ENCODE measurements at places on chromosomes 3 and 15.

- no peak for DNase-seq
Measured at GRCh38 chr3:82342521-82342920, 581.1 kb upstream of the GBE1 start.

DNA sequence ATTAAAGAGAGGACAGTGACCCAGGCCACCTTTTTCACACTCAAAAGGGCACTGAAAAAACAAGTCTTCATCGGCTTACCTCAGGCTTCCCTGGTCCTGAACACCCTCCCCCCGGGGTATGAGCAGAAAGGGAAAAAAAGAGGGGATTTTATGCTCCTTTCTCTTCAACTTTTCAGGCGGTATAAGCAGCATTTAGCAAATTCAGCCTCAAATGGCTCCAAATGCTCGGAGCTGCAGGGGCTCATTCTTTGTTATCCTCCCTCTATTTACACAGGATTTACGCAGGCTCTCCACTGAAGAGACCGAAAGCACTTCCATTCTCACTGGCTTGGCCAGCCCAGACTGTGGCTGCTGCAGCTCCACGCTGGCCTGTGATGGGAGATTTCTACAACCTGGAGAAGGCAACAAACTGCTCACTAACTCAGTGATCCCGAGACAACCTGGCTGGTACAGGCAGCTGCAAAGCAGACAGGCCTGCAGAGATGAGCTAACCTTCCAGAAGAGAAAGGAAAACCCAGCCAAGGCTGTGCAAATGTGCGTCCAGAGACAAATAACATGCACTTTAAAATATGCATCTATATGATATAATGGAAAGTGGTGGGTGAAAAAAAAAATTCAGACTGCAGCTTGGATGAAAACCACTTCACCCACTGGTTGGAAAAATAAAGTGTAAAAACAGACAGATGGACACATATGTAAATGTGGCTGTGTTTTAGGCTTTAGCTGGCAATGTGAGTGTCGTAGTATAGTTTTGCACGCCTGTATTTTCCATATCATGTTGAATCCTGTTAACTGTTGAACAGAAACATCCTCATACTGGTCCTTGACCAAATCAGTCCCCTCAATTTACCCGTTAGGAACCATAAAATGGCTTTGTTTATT lies 54.2 kb downstream of the MEIS2 start:
- DNase-seq: no peak

DNA sequence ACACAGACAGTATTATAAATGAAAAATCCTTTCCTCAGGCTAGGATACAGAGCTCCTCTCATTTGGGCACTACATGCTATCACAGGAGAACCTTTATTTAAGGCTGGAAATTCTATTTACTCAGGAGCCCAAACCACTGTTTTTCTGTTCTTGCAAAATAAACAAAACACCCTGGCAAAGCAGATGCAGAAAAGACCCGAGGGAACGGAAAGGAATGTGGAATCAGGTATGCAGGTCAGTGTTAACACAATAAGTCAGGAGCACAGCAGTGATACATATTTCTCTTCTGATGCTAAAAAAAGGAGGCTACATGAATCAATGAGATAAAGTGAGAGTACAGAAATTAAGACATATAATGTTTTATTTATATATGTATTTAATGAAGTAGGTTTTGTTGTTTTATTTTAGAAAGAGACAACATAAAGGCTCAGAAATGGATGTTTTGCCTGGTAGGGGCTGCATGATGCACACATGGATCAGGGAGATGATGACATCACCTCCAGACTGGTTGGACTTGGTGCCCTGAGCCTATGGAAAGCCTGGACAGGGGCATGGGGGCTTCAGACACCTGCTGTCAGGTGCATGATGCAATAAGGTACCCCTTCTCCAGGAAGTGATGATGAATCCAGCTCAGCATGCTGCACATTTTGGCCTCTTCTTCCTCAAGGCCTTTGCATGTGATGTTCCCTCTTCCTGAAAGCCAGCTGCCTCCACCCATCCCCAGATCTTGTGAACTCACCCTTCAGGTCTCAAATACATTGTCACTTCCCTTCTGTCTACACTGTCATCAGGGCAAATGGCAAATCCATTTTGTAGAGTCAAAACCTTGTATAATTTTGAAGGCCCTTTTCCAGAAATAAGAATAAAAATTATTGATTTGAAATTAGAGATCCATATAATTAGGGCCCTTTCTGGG lies 19.1 kb upstream of the RBP1 start:
- DNase-seq: no peak

GRCh38 chr3:111717601-111718000 lies 122.5 kb upstream of the ZBED2 start:
- DNase-seq: peak; percentile 67

DNA sequence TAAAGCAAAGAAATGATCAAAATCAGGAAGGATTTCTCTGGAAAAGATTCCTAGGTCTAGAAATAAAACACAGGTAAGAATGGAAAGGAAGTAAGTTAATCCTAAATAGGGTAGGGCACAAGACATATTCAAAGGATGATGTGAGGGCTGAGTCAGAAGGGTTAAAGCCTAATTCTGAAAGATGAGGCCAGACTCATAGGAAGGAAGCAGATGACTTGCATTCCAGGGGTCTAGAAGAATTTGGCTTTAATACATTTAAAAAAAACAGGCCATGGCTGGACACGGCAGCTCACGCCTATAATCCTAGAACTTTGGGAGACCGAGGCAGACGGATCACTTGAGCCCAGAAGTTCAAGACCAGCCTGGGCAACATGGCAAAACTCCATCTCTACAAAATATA lies 3.2 kb downstream of the SSR3 start:
- DNase-seq: no peak

DNA sequence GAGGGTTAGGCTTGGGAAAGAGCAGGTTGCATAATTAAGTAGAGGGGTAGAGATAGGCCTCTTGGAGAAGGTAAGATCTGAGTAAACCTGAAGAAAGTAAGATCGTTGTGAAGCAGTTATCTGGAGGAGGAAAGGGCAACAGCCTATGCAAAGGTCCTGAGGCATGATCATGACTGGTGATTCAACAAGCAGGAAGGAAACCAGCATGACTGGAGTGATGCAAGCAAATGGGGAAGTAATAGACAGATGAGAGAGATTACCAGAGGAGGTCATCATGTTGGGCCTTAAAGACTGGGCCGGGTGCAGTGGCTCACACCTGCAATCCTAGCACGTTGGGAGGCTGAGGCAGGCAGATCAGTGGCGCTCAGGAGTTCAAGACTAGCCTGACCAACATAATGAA lies 360.2 kb downstream of the EPHB1 start:
- no peak for DNase-seq

GRCh38 chr3:90091549-90091948 lies 984.1 kb downstream of the EPHA3 start:
- no peak for DNase-seq

DNA sequence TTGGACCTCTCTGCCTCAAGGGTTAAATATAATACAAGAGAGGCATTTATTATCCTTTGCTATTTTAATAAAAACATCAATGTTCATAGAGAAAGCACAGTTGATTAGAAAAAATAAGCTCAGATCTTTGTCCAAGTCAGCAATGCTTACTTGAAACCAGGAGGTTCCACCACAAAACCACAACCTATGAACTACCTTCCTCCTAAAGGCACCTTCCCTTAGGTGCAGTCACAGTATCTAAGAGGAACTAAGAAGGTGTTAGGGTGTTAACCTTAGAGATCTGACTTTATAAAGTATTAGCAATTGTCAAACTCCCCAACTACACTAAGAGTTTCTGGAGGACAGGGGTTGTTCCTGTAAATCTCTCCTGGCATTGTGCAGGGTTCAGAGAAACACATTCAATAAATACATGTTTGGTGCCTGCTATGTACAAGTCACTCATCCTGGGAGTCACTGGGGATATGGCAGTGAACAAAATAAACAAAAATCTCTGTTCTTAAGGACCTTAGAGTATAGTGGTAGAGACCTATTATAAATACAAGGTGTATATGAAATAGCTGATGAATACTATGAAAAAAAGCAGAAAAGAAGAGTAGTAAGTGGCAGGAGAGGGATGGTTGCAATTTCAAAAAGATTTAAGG lies 208.6 kb downstream of the NFKBIZ start:
- DNase-seq: peak; percentile 26

DNA sequence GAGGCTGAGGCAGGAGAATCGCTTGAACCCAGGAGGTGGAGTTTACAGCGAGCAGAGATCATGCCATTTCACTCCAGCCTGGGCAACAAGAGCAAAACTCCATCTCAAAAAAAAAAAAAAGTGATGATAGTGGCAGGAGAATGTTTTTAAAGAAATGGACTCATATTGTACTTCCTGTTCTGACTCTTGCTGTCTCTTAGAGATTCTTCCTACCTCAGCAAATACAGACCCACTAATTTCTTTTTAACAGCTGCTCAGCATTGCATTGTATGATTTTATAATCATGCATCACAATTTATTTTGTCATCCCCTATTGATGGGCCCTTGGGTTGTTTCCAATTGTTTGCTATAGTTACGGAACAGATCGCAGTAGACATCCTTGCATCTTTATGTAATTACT lies 8.8 kb upstream of the ANKDD1A start:
- no peak for DNase-seq

Data from CD4-positive, alpha-beta T cell treated with Interleukin-15 for 1 hour (primary cell).